ENCODE measurements at places on chromosomes 11 and 22.

DNA sequence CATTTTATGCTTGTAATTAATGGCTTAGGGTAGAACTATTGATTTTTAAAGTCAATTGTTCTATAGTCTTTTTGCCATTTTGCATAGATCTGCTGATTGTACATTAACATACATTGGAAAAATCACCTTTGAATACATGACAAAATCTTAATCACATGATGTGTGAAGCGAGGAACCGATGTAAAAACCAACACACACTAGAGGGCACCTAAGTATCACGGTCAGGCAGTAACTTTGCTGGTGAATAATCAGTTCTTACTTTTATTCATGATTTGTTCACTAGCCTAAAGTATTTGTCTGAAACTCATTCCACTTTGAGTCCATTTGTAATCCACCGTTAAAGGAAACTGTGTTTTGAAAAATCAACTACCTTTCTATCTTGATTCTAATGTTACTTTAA, 28.2 kb downstream of the JHY start:
- H3K27me3 ChIP-seq, result no peaks in the 10 kb centered on the region
- H3K27ac ChIP-seq, result no peak overlapping the region
- H3K36me3 ChIP-seq, result no peaks in the 10 kb centered on the region
- no peaks in the 10 kb centered on the region for H3K4me1 ChIP-seq
- no peak overlapping the region for H3K4me3 ChIP-seq
- peak; percentile 27 for DNase-seq

DNA sequence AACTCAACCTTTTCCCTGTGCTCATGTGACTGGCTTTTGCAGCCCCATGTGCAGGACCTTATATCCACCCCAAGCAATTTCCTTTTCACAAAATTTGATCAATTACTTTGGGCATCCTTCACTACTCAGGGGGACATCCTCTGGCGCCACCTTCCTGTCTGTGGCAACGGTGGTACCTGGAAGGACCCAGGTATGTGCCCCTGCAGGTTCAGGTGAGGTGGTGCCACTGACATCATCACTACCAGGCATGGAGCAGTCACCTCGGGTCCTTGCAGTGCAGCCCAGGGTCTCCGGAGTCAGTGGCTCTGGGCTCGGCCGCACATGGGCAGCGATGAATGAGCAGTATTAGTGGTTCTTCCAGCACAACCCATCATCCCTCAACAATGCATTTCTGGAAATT, 37.7 kb upstream of the B3GAT1 start:
- no peak overlapping the region for H3K27ac ChIP-seq
- peak; percentile 9 for DNase-seq
- H3K36me3 ChIP-seq, result no peaks in the 10 kb centered on the region
- no peaks in the 10 kb centered on the region for H3K27me3 ChIP-seq
- H3K4me1 ChIP-seq, result no peaks in the 10 kb centered on the region
- H3K4me3 ChIP-seq, result no peak overlapping the region

DNA sequence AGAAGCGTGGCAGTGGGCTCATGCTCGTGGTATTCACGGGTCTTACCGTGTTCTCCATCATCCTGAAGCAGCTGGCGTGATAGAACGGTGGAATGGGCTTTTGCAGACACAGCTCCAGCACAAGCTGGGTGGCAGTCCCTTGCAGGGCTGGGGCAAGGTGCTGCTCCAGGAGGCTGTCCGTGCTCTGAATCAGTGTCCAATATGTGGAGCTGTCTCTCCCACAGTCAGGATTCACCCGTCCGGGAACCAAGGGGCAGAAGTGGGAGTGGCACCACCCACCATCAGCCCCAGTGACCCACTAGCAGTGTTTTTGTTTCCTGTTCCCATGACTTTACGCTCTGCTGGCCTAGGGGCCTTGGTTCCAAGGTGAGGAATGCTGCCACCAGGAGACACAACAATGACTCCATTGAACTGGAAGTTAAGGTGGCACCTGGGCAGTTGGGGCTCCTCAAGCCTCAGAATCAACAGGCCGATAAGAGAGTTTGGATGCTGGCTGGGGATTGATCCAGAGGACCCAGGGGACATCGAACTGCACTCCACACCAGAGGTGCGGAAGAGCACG, 16.9 kb upstream of the CD81 start:
- no peaks in the 10 kb centered on the region for H3K4me1 ChIP-seq
- H3K27ac ChIP-seq, result no peak overlapping the region
- H3K27me3 ChIP-seq, result no peaks in the 10 kb centered on the region
- no peaks in the 10 kb centered on the region for H3K36me3 ChIP-seq
- no peak for DNase-seq
- no peak overlapping the region for H3K4me3 ChIP-seq

- H3K27ac ChIP-seq, result no peak overlapping the region
- H3K4me1 ChIP-seq, result peaks cover 23% of the 10 kb centered on the region
These were observed 90.9 kb upstream of the CRTAM start for GRCh38 chr11:122747351-122747781.

DNA sequence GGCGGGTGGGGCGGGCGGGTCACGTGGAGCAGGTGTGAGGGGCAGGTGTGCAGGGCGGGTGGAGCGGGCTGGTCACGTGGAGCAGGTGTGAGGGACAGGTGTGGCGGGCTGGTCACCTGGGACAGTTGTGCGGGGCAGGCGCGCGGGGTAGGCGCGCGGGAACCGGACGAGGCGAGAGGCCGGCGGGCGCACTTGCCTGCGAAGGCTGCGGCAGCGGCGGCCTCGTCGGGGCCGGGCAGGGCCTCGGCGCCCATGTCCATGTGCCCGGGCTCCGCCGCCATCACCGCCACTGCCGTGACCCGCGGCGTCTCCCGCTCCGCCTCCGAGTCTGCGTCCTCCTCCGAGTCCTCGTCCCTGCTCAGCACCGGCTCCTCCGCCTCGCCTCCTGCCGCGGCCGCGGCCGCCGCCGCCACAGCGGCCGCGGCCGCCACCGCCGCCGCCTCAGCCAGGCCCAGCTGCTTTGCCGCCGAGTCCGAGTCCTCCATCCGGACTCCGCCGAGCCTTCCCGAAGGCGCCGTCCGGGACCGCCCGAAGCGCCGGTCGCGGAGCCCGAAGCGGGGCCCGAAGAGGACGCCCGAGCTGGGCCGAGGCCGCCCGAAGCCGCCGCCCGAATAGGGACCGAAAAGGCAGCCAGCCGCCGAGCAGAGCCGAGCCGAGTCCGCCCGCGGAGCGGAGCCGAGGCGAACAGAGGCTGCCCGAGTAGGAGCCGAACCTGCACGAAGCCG, at the start of gene DEAF1:
DEAF1 (minus strand) TSS at position 660 of the 725 bp plus-strand sequence; CDS start at position 485, 175 bp downstream.
- H3K27ac ChIP-seq, result peak within 1 kb of the TSS; percentile 94
- peaks cover 20% of the 10 kb centered on the region for H3K36me3 ChIP-seq
- peak within 1 kb of the TSS; percentile 88 for H3K4me3 ChIP-seq
- peak; percentile 99 for DNase-seq
- no peaks in the 10 kb centered on the region for H3K27me3 ChIP-seq

DNA sequence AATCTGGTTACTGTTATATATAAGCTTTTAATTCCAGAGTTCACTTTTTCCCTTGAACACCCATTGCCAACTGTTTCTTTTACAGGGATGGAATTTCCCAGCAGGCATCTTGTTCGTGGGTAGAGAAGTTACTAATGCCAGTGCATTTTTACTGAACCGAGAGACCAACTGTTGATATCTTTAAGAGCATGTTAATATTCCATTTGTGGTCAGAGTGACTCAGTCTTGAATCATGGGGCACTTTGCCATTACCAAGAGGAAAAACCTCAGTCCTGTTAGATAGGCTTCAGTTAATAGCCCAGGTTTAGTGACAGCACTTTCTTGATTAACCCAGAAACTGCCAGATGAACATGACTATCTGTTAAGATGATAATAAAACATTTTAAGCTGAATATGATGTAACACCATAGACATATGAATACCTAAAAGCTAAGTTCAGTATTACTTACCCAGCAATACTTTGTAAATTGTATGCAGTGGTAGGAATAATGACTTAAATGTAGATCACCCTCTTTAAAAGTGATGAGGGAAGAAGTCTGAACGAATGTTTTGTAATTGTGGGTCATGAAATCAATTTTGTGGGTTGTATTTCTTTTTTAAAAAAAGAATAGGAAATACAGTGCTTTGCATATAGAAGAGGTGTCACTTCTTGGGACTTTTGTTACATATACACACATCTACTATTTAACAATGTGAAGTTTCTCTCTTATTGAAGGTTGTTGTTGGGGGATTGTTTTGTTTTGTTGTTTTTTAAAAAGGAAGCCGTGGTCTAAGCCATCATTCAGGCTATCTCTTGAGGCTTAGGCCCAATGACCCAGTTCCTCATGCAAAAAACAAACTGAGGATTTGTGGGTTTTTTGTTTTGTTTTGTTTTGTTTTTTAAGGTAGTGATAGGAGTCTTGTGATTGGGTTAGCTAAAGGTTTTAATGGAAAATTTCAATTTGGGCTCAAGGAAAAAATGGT, 79.2 kb upstream of the GRIK4 start:
- no peaks in the 10 kb centered on the region for H3K27me3 ChIP-seq
- H3K4me3 ChIP-seq, result no peak overlapping the region
- peaks cover 15% of the 10 kb centered on the region for H3K4me1 ChIP-seq
- peak; percentile 38 for DNase-seq
- H3K36me3 ChIP-seq, result no peaks in the 10 kb centered on the region

DNA sequence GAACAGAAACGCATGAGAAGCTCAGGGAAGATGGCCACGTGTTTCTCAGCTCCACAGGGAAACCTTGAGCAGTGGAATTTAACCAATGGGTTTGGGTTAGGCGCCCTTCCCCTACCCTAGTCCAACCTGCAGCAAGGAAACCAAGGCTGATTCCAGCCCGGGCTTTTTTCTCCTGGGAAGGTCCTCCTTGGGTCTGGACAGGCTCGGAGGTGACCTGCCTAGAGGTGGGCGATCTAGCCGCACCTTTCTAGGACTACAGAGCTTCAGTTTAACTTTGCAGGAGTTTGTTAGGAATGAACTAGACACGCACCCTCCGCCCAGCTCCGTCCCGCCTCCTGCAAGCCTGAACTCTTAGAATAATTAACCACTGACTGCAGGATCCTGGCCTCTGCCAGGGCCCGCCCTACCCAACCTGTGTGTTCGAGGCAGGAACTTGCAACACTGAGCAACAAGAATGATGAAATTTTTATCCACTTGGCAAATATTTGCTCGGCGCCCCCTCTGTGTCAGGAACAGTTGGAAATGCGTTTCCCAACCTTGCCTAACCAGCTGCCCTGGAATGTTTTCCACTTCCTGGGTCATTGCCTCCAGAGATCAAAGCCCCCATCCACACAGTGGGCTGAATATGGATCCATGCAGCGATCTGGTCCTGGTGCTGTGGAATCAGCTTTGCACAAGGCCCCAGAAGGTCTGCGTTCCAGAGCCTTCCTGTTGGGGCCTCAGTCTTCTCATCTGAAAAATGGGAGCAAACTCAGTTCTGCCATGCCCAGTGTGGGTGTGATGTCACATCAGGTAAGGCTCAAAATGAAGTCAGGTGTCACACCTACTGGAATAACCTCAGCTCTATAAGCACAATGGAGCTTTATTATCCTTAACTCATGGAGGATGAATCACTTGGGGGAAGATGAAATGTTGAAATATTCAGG, 13.3 kb downstream of the MPST start:
- no peak overlapping the region for H3K4me3 ChIP-seq
- no peaks in the 10 kb centered on the region for H3K36me3 ChIP-seq
- no peak for DNase-seq
- no peak overlapping the region for H3K27ac ChIP-seq
- H3K27me3 ChIP-seq, result peaks cover 4% of the 10 kb centered on the region

- no peaks in the 10 kb centered on the region for H3K36me3 ChIP-seq
- no peaks in the 10 kb centered on the region for H3K4me1 ChIP-seq
- H3K27me3 ChIP-seq, result no peaks in the 10 kb centered on the region
These were observed 139.2 kb downstream of the LRRC4C start for GRCh38 chr11:41320238-41320637.

GRCh38 chr22:44286646-44287045, 26.1 kb downstream of the SHISAL1 start:
- no peak overlapping the region for H3K27ac ChIP-seq
- no peaks in the 10 kb centered on the region for H3K27me3 ChIP-seq
- no peaks in the 10 kb centered on the region for H3K4me1 ChIP-seq
- no peak overlapping the region for H3K4me3 ChIP-seq
- H3K36me3 ChIP-seq, result no peaks in the 10 kb centered on the region
- no peak for DNase-seq

GRCh38 chr22:44405661-44406060, 92.4 kb downstream of the RTL6 start:
- H3K36me3 ChIP-seq, result no peaks in the 10 kb centered on the region
- no peak overlapping the region for H3K27ac ChIP-seq
- no peaks in the 10 kb centered on the region for H3K4me1 ChIP-seq
- no peaks in the 10 kb centered on the region for H3K27me3 ChIP-seq
- H3K4me3 ChIP-seq, result no peak overlapping the region
- DNase-seq, result no peak

- no peaks in the 10 kb centered on the region for H3K36me3 ChIP-seq
- no peak for DNase-seq
- H3K27me3 ChIP-seq, result peaks cover 4% of the 10 kb centered on the region
- no peak overlapping the region for H3K4me3 ChIP-seq
These were observed 212.5 kb downstream of the CTTN start for GRCh38 chr11:70610566-70611565.

DNA sequence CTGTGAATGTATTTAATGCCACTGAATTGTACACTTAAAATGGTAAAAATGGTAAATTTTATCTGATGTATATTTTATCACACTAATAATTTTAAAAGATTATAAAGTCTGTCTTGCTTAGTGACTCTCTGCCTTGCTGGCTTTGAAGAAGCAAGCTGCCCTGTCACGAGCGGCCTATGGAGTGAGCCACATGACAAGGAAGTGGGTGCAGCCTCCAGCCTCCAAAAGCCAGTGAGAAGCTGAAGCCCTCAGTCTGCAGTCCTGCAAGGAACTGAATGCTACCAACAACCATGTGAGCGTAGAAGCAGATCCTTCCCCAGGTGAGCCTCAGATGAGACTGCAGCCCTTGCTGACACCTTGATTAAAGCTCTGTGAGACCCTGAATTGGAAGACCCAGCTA, 20.0 kb downstream of the C11orf24 start:
- H3K36me3 ChIP-seq, result no peaks in the 10 kb centered on the region
- DNase-seq, result no peak
- H3K4me3 ChIP-seq, result no peak overlapping the region

DNA sequence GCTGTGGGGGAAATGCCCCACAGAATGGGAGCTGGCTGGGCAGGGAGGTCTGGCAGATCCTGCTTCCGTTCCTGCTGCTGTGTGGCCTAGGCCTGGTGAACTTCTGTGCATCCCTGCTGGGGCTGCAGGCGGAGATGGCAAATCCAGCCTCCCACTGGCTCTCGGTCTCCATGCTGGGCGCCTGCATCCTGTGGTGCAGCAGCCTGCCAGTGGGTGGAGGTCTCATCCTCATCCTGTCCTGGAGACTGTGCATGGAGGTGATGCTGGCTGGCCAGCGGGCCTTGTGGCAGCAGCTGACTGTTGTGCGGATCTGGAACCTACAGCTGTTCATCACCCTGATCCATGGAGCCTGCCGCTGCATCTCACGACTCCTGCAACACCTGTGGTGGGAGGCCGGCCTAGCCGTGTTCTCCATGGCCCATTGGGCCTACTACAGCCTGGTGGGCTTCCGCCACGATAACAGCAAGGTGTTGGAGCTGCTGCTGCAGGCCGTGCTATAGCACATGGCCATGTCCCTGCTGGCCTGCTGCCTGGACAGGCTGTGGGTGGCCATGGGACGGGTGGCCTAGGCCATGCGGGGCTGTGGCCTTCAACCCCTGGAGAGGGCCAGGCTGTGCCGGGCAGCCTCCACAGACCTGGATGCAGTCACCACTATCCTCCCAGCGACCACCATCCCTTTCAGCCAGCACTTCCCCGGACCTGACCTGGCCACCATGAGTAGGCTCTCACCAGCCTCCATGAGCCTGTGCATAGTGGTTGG, 8.8 kb upstream of the RPL3 start:
- H3K4me3 ChIP-seq, result no peak overlapping the region
- no peak overlapping the region for H3K27ac ChIP-seq

- peaks cover 72% of the 10 kb centered on the region for H3K4me1 ChIP-seq
- H3K4me3 ChIP-seq, result no peak overlapping the region
- H3K27me3 ChIP-seq, result no peaks in the 10 kb centered on the region
- H3K36me3 ChIP-seq, result peaks cover 65% of the 10 kb centered on the region
- H3K27ac ChIP-seq, result peak overlapping the region; percentile 18
- no peak for DNase-seq
These were observed 7.9 kb downstream of the SFI1 start for GRCh38 chr22:31504282-31504681.
